ENCODE measurements at places on chromosomes 7 and 10.

GRCh38 chr10:543862-544822, 145.3 kb downstream of the DIP2C start:
- DNase-seq: no peak

DNA sequence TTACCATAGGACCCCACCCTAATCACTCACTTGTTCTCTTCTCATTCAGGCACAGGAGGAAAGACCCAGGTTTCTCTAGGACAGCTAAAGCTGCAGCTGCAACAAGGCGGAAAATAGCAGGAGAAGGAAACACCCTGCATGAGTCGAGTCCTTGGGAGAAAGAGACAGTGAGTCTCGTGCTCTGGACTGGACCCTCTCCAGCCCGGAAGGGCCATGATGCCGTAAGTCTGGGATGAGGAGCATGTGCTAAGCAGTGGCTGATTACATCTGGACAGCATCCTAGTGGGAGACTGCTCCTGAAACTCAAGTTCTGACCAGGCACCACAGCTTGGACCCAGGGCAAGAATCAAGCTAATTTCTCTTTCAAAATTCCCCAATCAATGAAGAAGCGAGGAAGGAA, 39.4 kb downstream of the FBXW4 start:
- DNase-seq: no peak

DNA sequence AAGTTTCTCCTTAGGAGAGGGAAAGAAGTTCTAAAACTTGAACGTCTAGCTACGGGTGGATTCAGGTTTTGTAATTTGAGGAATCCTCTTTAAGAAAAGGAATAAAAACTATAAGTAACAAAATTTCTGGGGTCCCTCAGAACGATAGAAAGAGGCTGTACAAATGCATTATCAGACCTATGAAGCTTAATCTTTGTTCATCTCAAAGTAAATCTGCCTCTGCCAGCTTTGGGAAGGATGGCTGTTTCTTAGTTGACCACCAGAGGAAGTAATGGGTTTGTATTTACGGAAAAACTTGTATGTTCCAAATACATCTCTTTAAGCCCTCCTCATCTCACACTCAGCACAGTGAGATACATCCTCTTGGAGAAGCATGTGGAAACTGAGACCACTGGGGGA, 864 bp downstream of the PSTK start:
- DNase-seq: no peak

GRCh38 chr7:154765118-154765517, 237.8 kb downstream of the PAXIP1 start:
- no peak for DNase-seq

GRCh38 chr10:85661123-85661522, 705.5 kb downstream of the GRID1 start:
- DNase-seq: no peak

DNA sequence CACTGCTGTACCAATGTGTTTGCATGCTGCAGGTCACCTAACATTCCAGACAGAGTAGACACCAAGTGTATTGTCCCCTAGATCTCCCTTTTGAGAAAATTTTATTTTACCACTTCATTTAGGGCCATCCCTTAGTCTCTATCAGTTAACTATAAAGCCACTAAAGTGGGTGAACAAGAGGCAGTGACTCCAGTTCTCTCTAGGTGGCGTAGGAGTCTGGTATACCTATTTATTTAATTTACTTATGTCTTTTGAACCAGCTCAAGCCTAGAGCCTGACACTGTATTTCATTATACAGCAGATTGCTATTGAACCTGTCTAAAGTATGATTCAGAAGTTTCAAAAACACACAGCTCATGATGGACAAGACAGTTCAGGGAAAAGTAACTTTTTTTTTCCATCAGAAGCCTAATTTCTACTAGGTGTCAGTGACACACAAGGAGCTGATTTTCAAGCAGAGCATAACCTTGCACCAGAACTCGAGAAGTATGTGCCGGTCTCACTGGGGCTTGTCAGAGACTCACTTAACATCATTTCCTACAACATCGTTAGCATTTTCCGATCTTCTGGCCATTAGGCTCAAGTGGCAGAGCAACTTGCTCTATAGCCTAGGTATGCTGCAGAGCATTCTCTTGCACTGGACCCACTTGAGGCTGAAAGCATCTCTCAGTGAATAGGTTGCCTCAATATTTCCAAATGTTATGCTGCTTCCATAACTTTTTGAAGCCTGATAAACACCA, 175.4 kb downstream of the CDC14C start:
- no peak for DNase-seq

DNA sequence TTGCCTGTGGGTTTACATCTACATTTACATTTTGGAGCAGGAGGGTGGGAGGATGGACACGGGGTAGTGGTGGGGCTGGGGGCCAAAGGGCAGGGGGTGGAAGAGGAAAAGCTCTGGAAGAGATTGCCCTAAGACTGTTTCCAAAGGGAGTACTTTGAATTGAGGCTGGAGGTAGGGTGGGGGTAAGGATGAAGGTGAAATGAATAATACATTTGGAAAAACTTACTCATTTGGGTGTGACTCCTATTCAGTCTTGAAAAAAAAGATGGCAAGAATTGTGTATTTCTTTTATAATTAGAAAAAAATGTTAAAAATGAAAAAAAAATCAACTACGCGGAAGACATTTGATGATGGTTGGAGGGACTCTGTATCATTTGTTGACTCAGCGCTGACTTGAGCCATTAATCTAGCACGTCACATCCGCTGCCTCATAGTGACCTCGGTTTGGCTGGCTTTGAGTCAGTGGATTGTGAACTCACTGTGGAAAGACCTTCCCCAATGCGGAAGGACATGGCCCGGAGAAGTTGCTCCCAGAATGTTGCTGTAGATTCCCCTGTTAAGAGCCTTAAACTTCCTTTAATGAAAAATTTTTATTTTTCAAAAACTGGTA, 2.8 kb downstream of the FAM180A start:
- DNase-seq: no peak

- DNase-seq: no peak
These were observed 22.9 kb upstream of the LRRC17 start for GRCh38 chr7:102889851-102890250.

- no peak for DNase-seq
These were observed 162.5 kb upstream of the CELF2 start for GRCh38 chr10:10855151-10855581.

- DNase-seq: no peak
These were observed 67.6 kb upstream of the GATA3 start for GRCh38 chr10:7986851-7987250.

GRCh38 chr10:69268761-69269416, 9.4 kb upstream of the HK1 start:
- no peak for DNase-seq

DNA sequence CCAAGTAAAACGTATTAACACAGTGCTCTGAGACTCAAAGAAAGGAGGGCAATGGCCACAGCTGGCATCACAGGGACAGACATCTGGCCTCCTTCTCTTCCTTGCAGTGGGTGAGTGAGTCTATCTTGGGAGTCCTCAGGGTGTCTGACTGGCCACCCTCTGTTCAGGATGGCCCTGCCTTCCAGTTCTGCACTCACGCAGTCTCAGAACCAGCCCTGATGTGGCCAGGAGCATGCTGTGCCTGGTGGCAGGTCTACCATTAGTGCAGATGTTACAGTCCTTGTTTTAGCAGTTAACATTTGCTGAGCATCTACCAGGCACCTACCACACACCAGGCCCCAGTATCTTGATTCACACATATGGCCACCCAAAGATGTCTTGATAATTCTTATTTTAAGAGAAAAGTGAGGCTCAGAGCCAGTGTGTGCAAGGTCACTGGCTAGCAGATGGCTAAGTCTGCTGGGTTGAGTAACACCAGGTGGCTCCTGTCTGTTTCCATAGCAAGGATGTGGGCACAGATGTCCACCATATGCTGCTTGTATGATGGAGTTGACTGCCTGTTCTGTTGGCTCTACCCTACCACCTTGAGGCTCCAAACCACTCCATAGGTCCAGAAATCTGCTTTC, 23.2 kb upstream of the ARHGAP22 start:
- DNase-seq: no peak

GRCh38 chr7:112510001-112510742, 29.4 kb downstream of the LSMEM1 start:
- no peak for DNase-seq

DNA sequence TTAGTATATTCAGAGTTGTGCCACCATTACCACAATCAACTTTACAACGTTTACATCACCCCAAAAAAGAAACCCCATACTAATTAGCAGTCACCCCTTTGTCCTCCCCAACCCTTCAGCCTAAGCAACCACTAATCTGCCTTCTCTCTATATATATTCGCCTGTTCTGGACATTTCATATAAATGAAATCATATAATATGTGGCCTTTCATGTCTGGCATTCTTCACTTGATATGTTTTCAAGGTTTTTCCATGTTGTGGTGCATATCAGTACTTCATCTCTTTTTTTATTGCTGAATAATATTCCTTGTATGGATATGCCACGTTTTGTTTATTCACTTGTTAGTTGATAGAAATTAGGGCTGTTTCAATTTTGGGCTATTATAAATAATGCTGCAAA, 70.4 kb downstream of the AASS start:
- DNase-seq: no peak

GRCh38 chr10:71072131-71072822, 140.1 kb upstream of the UNC5B start:
- DNase-seq: no peak

GRCh38 chr7:73429622-73430505, 3.7 kb upstream of the FZD9 start:
- DNase-seq: no peak

GRCh38 chr10:71920540-71921323, 43.5 kb upstream of the CHST3 start:
- no peak for DNase-seq

- no peak for DNase-seq
These were observed 31.6 kb downstream of the CSTF2T start for GRCh38 chr10:51667678-51668335.

DNA sequence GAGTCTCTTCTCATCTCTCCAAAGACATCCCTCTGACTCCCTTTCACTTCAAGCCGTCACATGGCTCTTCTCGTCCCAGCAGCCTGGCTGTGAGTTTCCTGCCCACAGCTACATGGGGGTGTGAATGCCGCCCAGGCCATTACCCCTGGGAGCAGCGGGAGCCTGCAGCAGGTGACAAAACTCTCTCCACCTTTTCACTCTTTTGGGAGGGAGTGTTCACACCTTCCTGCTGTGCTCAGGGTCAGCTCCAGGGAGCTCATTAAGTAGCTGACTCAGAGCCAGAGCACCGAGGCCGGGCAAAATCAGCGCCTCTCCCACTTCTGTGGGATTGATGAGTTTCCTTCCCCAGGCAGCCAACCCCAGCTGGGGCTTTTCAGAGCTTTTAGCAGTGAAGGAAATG, 271.3 kb downstream of the TYW1 start:
- no peak for DNase-seq

GRCh38 chr7:5633161-5634106, 148.0 kb downstream of the RNF216 start:
- no peak for DNase-seq

GRCh38 chr10:121444520-121445165, 153.6 kb downstream of the FGFR2 start:
- DNase-seq: no peak

- no peak for DNase-seq
These were observed 121.8 kb downstream of the AOAH start for GRCh38 chr7:36602511-36602910.

DNA sequence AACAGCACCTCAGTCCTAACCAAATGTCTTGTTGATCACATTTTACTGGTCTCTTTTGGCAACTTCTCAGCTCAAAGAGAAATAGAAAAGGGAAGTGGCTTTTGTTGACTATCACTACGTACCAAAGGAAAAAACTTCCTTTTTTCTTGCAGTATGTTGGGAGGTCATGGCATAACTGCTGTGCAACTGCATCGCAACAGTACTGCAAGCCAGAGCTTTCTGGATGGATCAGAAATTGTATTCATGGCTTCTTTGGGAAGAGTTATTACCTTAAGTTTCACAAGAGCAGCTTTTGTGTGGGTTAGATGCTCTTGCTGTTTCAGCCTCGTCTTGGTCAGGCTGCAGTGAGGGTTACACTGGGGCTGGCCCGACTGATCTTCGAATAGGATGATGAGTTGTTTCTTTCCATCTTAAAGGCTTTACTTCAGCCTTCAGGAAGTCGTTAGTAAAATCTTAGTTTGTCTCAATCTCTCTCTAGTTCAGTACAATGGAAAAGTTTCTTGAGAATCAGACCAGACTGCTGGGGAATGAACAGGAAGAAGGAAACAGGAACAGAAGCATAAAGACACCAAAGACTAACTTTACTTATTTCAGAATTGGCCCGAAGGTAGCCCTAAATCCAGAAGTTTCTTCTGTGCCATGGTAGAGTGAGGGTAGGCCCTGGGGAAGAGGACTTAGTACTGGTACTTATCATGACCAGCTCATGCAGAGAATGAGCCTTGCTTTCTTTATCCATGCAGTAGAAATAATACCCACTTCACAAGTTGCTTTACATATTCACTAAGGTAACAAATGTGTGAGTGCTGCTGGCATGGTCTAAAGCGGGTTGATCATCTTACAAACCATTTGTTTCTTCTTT, 153.6 kb downstream of the CELF2 start:
- DNase-seq: no peak

DNA sequence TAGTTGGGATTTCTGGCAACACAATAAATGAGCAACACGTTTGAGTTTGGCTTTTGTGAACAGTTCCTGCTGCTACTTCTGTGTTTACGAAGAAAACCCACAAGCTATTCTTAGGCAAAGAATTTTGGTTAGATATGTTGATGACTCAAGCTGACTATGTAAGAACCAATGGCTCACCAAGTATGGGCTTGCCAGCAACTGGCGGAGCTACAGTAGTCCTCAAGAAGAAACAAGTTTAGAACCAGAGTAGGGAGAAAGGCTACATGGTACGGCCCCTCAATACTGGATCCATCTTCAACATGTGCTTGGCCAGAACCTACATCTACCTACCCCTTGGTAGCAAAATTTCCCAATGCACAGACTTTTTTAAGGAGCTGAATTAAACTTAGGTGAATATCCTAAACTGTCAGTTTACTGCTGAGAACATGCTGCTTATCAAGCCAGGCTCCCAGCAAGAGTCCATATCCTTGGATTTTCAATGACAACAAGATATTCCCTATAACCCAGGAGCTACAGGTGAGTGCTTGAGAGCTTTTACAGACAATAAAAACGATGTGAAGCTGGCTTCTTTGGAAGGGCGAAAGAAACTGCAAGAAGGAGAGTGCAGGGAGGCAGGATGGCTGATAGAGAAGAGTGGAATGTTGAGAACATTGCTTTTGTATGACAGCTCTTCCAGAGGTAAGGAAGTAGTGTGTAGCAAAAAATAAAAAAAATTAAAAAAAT, 74.3 kb upstream of the ASAH2 start:
- DNase-seq: no peak

Data from activated naive CD4-positive, alpha-beta T cell (primary cell).